Nephron progenitor cell (in vitro differentiated cells): ENCODE measurements at places on chromosomes 1 and 21.

DNA sequence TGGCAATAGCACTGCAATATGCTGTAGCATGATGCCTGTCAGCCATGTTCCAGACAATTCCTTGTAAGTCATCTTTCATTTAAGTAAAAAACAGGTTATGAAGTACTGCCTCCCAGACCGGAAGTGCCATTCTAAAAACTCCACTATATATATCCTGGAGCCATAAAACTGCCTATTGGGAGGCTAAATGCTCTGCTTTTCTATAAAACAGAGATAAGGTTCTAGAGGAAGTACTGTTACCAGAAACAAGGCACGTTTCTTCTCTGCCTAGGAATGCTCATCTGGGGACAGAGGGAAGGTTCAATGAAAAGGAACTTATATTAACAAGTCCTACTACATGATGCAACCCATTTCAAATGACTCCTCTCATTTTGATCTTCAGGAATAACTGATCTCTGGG, 66.8 kb downstream of the GPR137B start:
- DNase-seq: no peak

GRCh38 chr1:6445062-6445763, 20.6 kb downstream of the ESPN start:
- no peak for DNase-seq

DNA sequence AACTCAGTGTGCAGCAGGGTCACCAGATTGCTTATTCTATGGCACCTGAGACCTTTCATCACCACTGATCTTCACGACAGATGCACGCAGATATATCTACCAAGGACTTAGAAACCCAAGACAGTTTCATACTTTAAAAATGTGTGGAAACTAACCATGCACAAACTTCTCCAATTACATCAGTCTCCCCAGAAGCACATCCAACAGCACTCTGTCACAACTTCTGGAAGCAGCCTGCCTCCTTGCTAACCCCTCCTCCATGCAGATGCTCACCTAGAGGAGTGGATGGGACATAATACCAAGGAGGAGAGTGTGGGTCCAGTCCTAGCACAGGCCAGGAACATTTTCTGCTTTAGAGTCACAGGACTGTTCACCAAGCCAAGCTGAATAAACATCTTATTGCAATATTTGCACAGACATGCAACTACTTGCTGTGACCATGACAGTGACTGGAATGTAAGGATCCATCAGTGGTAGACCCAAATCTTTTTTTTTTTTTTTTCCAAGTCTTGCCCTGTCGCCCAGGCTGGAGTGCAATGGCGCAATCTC, 69.4 kb downstream of the HIVEP3 start:
- DNase-seq: no peak

- DNase-seq: no peak
These were observed 118.9 kb downstream of the PGBD5 start for GRCh38 chr1:230307213-230307612.

DNA sequence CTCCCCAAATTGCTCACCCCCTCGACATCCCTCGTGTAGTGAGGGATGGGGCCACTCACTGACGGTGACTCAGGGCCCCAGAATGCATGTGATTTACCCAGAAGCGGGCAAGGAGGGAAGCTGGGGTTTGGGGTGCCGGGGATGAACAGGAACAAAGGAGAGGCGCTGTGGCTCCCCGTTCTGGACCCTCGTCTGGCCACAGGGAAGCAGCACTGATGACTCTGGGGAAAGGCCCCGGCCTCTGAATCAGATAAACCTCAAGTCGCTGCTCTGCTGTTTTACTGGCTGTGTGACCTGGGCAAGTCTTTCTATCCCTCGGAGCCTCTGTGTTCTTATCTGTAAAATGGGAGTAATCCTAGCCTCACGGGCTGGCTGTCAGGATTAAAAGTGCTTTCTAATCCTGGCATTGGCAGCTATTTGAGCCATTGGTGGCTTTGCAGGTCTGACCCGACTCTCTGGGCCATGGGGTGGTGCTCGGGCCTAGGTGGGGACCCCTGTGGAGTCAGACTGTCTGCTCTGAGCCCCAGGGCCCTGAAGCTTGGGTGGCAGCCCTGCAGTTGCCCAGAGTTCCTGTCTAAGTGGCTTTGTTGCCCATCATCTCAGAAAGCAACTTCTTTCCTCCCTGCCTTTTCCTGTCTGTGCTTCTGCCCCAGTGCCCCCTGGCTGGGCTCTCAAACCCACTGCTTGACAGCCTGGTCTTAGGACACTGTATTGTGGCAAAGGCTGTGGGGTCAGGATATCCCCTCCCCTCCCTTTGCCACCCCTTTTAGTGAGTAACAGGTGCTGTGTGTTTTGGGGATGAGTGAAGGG, 5.5 kb downstream of the TNFRSF1B start:
- DNase-seq: no peak

- DNase-seq: no peak
These were observed 11.7 kb downstream of the MPZ start for GRCh38 chr1:161298116-161298515.

DNA sequence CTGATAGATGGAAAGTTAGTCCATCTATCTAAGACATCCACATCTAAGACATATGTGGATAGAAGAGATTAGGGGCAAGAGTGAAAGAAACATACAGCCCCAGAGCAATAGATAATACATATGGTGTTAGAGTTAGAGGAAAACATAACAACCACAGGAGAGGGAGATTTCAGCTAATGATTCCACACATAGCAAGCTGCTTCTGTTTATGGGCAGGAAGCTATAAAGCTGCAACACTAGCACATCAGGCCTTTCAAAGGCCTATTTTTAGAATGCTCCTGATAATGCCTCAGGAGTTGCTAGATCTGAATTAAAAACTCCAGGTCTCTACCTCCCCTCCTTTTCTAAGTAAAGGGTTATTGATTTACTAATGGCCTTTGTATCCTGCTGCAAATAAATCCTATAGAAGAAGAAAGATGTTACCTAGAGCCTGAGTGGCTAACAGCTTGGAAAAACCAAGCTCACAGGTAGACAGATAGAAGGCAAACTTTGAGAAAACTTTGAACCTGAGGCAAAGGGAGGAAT, 36.1 kb downstream of the BRINP2 start:
- DNase-seq: no peak

GRCh38 chr1:28631713-28632112, 11.2 kb downstream of the TAF12 start:
- DNase-seq: no peak

DNA sequence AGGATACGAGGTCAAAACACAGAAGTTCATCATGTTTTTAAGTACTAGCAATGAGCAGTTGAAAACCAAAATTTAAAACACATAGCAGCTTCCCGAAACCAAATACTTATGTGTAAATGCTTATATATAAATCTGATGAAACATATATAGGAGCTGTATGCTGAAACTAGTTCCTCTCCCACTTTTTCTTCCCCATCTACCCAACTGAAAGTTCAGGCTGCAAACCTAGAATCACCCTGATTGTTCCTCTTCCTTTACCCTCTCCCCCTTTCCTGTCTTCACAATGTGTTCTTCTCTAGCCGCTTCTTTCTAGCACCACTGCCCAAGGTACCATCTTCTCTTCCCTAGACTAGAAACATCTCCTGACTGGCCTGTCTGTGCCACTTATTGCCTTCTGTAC, 90.6 kb downstream of the ST3GAL3 start:
- DNase-seq: no peak

DNA sequence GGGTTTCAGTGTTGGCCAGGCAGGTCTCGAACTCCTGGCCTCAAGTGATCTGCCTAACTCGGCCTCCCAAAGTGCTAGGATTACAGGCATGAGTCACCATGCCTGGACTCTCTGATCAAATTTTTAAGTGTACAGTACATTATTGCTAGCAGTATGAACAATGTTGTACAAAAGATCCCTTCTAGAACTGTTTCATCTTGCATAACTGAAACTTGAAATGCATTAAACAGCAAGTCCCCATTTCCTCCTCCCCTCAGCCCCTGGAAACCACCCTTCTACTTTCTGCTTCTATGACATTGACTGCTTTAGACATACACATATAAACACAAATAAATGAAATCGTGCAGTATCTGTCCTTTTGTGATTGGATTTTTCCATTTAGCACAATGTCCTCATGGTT, 463.4 kb downstream of the PTPRC start:
- DNase-seq: no peak
